Activated T-cell treated with anti-CD3 and anti-CD28 coated beads for 4 hours (primary cell): ENCODE measurements at places on chromosomes 16 and 17.

DNA sequence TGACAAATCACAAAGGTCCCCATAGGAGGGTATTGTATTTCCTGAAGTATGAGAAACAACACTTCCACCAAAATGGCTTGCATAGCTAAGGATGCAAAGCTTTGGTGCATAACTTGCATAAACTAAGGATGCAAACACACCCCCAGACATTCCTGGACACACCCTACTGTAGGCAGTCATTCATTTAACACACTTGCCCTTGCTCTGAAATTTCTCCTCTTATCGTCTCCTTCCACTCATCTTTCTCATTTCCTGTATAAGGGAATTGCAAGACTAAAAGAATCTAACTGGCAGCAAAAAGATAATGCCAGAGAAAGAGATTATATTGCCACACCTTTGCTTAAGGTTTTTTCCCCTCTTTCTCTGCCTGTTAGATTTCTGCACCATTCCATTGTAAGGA is 28.3 kb downstream of the CHD9 start:
- no peak for DNase-seq

DNA sequence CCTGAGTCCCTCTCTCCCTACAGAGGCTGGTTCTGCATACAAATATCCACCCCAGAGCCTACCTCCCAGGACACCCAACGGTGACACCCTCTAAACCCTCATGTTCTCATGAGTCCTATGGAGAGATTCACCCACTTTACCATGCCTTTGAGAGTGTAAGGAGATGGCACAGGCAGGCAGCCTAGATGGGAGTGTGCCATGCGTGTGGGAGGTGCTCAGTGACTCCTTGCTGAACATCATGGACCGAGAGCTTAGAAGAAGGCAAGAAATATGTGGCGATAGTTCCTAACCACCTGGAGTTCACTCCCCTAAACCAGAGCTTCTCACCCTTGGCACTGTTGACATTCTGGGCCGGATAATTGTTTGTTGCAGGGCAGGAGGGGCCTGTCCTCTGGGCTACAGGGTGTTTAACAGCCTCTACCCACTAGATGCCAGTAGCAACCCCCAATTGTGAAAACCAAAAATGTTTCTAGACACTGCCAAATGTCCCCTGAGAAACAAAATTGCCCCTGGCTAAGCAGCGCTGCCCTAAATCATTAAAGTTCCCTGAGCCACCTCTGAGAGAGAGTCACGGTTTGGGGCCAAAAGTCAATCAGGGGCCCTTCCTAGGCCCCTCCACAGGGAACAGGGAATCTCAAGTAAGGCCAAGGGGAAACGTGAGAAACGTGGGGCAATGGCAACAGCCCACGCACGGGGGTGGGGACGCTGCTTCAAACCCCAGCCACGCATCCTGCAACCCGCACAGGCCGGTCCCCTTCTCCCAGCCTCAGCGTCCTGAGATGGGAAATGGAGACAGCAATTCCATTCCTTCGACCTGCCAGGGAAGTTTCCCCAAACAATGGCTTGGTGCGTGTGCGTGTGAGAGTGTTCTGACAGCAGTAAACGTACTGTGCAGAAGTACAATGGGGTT is 66.8 kb downstream of the C16orf78 start:
- DNase-seq = no peak

DNA sequence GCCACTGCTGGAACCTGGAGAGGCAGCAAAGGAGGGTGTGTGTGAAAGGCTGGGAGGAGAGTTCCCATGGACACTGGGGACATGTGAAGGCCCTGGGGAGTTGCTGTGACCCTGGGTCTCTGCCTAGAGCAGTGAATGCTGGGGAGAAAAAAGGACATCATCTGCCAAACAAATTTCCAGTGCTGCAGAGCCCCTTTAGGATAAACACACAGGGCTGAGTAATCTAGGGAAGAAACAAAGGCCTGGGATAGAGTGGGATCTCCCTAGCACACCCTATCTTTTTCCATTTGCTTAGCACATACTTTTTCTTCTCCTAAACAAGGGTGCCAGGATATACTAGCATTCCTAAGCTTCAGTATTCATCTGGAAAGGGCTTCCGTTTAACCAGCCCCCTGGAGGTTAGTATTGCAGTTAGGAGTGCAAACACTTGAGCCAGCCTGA is 3.3 kb upstream of the HIGD1B start:
- no peak for DNase-seq

- no peak for DNase-seq
Observed at GRCh38 chr16:57540387-57540786, 2.1 kb upstream of the ADGRG5 start.
